Stimulated activated CD8-positive, alpha-beta memory T cell treated with anti-CD3 and anti-CD28 coated beads, Interleukin-15, amount 100 ng/mL, for 4 hours (primary cell): ENCODE measurements at places on chromosomes 7 and 10.

GRCh38 chr7:20330928-20331909 is 519 bp downstream of the ITGB8 start:
- DNase-seq: no peak

DNA sequence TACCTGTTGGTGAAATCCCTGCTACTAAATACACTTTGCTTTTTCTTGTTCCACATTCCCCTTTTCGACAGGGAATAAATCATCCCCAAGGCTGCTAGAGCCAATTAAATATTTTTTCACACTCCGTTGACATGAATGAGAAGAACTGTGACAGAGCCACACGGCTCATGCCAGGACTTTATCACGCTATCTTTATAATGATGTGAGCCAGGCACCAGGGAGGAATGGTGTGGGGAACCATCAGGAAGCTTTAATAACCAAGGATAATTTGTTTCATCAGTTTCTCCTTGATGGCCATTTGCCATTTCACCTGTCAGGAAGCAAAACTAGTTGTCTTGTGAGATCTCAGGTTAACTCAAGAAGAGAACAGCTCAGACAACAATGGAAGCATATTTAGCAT is 193.0 kb upstream of the C7orf33 start:
- no peak for DNase-seq

DNA sequence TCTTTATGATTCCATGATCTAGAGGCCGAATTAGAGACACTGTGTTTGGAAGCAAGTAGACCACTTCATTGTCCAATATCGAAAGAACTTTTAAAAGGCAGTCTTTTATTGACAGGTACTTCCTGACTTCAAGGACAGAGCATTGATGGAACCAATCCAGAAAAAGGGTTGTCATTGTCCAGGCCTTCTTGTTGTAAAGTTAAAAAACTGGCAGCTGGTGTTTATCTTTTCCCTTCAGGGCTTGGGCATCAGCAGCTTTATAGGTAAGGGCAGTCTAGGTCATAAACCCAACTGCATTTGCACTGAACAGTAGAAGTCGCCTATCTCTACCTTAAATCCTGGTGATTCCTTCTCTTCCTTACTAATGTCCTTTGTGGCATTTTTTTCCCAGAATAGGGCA is 95.6 kb downstream of the ST7 start:
- no peak for DNase-seq

DNA sequence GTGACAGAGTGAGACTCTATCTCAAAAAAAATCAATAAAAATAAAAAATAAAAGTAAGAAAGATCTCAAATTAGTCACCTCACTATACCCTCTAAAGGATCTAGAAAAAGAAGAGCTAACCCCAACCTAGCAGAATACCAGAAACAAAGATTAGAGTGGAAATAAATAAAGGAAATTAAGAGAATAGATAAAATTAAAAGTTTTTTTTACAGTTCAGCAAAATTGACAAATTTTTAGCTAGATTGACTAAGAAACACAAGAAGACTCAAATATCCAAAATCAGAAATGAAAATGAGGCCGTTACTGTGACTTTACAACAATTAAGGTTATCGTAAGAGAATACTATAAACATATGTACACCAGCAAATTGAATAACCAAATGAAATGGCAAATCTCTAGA is 29.1 kb downstream of the KCTD7 start:
- DNase-seq: no peak

DNA sequence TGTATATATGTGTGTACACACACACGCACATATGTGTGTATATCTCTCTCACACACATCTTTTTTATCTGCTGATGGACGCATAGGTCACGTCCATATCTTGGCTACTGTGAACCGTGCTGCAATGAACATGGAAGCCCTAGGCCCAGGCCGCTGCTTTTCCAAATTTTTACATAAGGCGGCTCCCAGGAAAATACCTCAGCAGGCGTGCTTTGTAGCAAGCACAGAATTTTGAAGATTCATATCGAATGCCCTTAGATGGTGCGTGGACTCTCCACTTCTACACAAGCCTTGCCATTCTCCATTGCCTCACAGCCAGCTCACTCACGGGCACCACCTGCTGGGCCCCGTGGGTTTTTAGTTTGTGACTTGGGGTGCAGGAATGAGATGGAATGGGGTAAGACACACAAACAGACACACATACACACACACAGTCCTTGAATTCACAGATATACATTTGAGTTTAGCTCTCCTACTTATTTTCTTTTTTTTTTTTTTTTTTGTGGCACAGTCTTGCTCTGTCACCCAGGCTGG is 57.9 kb upstream of the RNF32 start:
- DNase-seq: no peak

GRCh38 chr7:36306222-36306621 is 83.4 kb upstream of the ANLN start:
- DNase-seq: no peak
